ENCODE measurements at places on chromosomes 11 and 22.

DNA sequence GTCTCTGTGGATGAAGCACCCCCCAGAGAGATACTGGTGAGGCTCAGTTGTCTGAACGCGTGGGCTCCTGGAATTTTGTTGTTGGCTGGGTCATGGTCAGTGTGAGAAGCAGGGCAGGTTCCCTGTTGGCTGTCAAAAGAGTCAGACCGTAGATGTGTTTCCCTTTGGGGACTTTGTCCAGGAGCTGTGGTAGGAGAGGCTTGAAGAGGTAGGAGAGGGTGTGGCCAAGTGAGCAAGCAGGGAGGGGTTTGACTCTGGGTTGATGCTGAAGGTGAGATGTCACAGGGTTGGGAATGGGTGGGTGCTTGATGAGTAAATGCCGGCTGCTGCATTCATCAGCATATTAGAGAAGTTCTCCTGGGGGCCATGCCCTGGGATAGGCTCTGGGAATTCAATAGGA lies 803.2 kb downstream of the TBC1D22A start:
- DNase-seq = no peak

DNA sequence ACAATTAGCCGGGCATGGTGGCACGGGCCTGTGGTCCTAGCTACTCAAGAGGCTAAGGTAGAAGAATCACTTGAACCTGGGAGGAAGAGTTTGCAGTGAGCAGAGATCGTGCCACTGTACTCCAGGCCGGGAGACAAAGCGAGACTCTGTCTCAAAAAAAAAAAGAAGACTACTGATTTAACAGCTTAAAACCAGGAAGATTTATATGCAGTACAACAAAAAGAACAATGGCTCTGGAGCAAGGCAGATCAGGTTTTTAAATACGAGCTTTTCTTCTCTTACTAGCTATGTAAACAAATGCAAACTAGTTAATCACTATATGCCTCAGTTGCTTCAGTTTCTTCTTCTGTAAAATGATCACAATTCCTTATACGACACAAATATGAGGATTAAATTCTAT lies 6.9 kb downstream of the FAM168A start:
- DNase-seq = no peak

GRCh38 chr22:49305966-49306631 lies 521.6 kb downstream of the BRD1 start:
- DNase-seq = no peak

DNA sequence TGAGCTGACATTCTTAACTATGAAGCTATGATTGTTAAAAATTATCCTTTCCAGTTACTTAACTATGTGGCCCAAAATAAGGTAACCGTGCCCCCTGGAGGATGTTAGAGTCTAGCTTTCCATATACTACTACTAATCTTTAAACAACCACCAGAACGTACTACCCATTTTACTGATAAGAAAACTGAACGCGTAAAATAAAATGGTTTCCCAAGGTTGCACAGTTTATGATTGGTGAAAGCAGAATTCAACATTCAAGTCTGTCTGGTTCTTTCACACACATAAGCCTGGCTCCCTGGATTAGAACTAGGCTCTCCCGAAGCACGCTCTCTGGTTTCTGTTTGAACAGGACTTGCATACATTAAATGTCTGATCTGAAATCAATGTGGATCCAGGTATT lies 437.8 kb upstream of the CCDC90B start:
- peak; percentile 35 for DNase-seq

GRCh38 chr11:104541701-104542100 lies 356.6 kb downstream of the CASP12 start:
- DNase-seq = no peak

- no peak for DNase-seq
Measured at GRCh38 chr22:27349456-27349855, 452.1 kb downstream of the MN1 start.

GRCh38 chr11:110130642-110131238 lies 37.5 kb downstream of the ZC3H12C start:
- no peak for DNase-seq

- DNase-seq = no peak
Measured at GRCh38 chr11:17287058-17287457, 10.5 kb downstream of the NUCB2 start.

DNA sequence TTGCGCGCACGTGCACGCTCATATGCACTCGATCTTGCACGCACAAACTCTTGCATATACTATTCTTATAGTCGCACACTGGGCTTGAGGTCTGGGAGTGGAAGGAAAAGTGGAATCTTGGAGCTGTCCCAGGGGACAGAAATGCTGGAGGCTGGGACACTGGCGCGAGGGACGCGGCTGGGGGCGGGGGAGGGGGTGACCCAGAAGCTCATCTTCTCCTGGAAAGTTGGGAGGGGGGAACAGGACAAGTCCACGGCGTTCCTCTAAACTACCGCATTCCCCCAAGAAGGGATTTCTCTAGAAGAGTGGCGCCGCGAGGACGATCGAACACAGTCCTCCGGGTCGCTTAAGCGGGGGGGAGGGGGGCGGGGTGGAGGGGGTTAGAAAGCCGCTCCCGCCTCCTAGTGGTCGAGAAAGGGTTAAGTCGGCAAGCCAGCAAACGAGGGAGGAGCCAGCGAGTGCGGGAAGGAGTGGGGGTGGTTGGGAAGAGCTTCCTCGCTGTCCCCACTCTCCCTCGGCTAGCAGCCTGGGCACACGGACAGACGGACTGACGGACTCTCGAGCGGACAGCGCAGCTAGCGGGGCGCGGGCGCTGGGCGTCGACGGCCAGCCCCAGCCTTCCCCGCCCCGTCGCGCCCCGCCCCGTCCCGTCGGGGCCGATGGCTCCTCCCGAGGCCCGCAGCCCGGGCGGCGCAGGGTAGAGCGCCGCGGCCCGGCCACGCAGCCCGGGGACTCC lies at the start of gene RTN4RL2:
Gene RTN4RL2, plus strand, starts transcription at position 507 of the 736 bp plus-strand sequence. CDS start 338 bp downstream, outside the sequence.
- DNase-seq = peak; percentile 81

DNA sequence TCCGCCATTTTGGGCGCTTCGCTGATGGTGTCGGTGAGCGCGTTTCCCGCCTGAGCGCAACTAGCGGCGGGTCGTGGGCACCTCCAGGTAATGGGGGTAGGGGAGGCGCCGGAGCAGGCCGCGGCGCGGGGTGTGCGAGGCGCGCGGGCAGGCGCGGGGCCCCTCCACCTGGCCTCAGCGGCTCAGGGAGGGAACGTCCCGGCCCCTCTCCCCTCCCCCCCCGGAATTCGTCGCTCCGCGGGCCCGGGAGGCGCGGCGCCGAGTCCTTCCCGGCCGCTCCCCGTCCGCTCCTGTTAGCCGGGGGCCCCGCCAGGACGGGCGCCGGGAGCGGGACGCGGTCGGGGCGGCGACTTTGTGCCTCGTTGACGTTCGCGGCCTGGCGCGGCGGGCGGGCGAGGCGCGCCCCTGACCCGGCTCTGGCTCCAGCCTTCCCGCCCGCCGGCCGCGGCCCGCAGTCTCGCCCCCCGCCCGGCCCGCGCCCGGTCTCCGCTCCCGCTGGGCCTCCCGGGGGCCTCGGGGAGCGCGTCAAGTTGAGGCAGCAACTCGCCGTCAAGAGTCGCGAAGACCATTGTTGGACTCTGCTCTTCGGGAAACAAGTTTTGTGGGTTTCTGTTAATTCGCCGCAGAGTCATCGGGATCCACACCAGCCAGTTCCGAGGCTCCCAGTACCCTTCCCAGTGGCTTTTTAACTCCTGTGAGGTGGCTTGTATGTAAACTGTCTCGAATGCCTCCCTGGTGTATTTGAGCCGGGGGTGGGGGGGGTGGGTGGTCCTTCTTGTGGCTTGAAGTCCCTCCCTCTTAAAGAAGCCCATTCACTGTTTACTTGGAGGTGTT lies at the start of gene PPP6R3:
Gene PPP6R3, plus strand, starts transcription at position 12 of the 834 bp plus-strand sequence. CDS start 76,913 bp downstream, outside the sequence.
- peak; percentile 48 for DNase-seq

- peak; percentile 62 for DNase-seq
Measured at GRCh38 chr11:48172818-48173609, 43.6 kb upstream of the OR4B1 start.

DNA sequence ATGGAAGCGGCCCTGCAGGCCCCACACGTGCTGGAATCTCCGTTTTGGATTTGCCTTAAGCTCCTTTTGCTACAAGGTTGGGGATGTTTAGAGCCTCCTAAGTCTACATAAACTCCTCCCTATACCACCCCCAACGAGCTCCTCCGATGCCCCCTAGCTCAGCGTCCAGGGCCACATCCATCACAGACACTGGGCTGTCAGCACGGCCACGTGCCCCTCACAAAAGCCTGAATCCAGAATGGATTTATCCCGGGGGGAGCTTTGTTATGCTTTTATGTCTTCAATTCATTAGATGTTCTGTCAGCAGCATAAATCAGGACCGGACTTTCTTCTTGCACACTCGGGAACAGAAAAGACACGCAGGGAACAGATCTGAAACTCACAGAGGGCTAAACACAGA lies 52.6 kb upstream of the CD82 start:
- DNase-seq = no peak

GRCh38 chr11:12079726-12080556 lies 30.4 kb upstream of the MICAL2 start:
- DNase-seq = peak; percentile 62

DNA sequence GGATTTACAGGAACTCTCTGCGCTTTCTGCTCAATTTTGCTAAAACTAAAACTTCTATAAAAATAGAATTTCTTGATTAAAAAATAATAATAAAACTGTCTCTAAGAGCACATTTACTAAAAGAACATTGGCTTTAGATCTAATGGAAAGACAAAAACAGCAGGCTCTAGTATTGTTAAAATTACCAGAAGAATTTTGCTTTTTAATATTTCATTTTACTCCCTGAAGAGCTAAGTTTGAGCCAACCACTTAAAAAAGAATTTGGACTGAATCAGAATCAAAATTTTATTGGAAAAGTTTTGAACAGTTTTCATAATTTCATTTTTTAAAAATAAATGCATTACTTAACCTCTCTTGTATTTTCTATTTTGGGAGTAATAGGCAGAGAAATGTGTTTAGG lies 107.3 kb downstream of the BBOX1 start:
- DNase-seq = no peak

- DNase-seq = no peak
Measured at GRCh38 chr11:99884750-99885149, 802.3 kb upstream of the ARHGAP42 start.

- DNase-seq = no peak
Measured at GRCh38 chr11:44709966-44710365, 16.8 kb upstream of the TSPAN18 start.

DNA sequence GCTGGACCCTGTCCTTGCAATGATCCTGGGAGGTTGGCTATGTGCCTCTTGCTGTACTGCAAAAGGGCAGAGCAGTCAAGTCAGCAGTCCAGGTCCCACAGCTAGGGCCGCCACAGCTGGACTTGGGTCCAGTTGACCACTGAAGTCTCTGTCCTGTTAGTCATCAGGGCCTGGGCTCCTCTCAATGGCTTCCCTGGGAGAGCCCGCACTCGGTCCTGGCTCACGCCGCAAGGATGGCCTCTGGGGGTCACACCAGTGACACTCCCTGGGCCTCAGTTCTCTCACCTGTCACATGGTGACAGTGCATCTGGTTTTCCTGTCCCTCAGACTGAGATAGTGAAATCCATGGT lies 85.1 kb downstream of the NECTIN1 start:
- no peak for DNase-seq

DNA sequence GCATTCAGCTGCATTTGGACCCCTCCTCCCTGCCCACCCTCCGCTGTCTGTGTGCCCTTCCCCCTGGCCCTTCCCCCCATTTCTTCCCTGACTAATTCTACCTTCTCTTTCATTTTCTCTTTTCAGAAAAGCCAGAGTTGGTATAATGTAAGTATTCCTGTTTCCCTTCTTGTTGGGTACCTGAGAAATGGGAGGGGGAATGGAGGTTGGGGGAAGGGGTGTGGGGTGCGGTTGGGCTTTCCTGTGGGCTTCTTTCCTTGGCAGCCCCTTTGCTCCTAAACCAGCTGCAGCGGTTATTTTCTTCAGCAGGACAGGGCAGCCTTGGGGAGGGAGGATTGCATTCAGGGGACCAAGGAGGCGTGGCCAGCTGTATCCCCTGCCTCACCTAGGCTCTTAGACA lies 70.2 kb downstream of the SCN3B start:
- DNase-seq = no peak

DNA sequence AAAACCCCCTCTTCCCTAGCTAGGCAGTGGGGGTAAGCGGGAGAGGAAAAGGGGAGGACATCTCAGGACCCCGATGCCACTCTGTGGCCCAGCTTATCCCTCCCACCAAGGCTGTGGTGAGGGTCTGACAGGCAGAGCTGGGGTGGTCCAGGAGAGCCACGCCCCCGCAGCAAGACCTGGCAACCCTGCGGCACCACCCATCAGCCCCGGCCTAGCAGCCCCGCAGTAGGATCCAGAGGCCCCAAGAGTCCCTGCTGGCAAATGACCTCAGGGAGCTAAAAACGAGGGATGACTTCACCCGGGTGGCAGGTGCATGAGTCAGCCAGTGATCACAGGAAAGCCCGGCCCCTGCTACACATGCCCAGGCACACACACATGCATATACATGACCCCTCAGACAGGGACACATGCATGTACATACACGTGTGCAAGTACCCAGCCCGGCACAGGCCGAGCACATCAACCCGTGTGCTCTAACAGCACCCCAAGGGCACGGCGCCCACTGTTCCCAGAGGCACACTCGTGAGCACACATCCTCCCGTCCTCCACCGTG lies 32.3 kb downstream of the ARVCF start:
- DNase-seq = peak; percentile 63

- peak; percentile 5 for DNase-seq
Measured at GRCh38 chr11:110148775-110149744, 55.9 kb downstream of the ZC3H12C start.

- DNase-seq = no peak
Measured at GRCh38 chr11:17740649-17741235, 6.2 kb downstream of the KCNC1 start.

- no peak for DNase-seq
Measured at GRCh38 chr11:37497326-37497725, 899.3 kb upstream of the RAG2 start.

DNA sequence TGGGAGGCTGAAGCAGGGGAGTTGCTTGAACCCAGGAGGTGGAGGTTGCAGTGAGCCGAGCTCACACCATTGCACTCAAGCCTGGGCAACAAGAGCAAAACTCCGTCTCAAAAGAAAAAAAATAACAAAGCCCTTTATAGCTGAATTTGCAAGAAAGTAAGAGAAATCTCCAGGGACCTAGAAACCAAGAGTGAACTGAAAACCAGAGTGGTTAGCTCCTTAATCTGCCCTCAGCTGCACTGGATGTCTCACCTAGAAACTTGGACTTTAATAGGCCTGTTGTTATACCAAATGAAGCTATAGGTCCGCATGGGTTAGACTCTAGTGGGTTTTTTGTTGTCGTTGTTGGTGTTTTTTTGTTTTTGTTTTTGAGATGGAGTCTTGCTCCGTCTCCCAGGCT lies 4.1 kb downstream of the NEU3 start:
- DNase-seq = no peak

Data from SW480 (cell line).